ENCODE measurements at places on chromosomes 11 and 22.

GRCh38 chr22:41951898-41952474 lies at the start of gene SMIM45:
TSS of gene SMIM45 (plus strand) at chr22:41952150.
- peak; percentile 91 for DNase-seq

- DNase-seq = peak; percentile 75
Measured at GRCh38 chr22:23180301-23180892, at the start of gene BCR. TSS of gene BCR (plus strand) at chr22:23180509. CDS start at chr22:23180961, 452 bp downstream.

GRCh38 chr22:48896766-48897644 lies 930.7 kb downstream of the BRD1 start:
- DNase-seq = no peak

- no peak for DNase-seq
Measured at GRCh38 chr11:4459500-4459899, 10.4 kb downstream of the OR52K2 start.

GRCh38 chr11:71433648-71434450 lies 14.3 kb downstream of the DHCR7 start:
- DNase-seq = no peak

DNA sequence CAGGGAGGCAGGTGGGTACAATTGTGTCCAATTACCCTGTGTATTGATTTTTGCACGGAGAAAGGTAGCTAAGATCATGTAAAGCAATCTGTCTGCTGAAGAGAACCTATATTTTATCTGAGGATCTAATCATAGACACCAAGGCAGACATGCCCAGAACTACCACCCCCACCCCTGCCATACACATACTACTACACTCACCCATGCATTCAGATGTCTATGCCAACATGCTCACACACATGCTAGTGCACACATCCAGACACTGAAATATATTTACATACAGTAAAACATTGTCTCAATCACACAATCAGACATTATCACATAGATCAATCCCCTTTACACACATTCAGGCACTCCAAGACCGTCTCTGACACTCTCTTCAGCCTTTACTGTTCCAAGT lies 1.8 kb downstream of the SCN3B start:
- no peak for DNase-seq

DNA sequence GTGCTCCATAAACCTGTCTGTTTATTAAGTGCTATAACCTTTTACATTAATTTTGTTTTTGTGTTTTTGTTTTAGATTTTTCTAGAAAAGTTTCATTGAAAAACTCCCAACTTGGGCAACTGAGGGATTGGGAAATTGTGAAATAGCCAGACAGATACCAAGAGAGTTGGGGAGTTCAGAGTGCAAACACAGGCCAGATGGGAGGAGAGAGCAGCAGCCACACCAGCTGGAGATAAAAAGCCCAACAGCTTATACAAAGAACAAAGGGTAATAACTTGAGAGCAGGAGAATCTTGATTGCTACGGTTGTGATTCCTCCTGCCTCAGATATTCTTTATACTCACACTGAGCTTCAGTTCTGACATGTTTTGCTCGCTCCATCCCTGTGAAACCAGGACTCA lies 1642.2 kb downstream of the LRRC4C start:
- no peak for DNase-seq

- no peak for DNase-seq
Measured at GRCh38 chr11:86692317-86692716, 19.9 kb upstream of the ME3 start.

DNA sequence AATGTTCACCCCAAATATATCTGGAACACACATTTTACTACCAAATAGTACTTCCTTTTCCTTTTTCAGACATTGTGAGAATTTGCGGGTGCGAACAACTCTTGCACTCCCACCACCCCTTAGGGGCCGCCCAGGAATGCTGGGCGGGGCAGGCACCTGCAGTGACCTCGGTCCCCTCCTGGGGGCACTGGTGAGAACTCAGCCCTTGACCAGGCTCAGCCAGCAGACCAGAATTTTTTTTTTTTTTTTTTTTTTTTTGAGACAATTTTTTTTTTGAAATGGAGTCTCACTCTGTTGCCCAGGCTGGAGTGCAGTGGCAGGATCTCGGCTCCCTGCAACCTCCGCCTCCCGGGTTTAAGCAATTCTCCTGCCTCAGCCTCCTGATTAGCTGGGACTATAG lies 75.8 kb downstream of the ARHGAP8 start:
- peak; percentile 49 for DNase-seq

- no peak for DNase-seq
Measured at GRCh38 chr22:37943825-37944198, 9.6 kb downstream of the C22orf23 start.

- DNase-seq = no peak
Measured at GRCh38 chr22:29145321-29146072, 60.2 kb upstream of the EMID1 start.

DNA sequence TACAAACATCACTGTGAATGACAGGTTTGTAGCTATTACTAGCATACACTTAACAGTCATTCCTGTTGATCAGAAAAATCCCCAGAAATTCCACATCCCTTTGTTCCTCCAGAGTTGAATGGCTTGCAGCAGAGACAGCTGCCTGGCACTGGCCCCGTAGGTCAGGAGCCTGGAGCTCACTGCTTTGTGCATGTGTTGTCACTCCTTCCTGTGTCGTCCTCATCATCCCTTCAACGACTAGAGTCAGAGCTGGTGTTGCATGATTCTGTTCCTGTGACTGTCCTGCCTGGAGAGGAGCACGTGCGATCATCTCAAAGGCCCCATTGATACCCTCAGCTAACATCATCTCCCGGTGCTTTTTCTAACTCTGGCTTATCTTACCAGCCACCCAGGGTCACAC lies 58.3 kb downstream of the LDLRAD3 start:
- no peak for DNase-seq

GRCh38 chr11:14519917-14520746 lies at the start of gene PSMA1:
TSS of gene PSMA1 (minus strand) at chr11:14520386. CDS start at chr11:14520299, 87 bp downstream.
- DNase-seq = peak; percentile 97

GRCh38 chr11:117929916-117930570 lies 841 bp upstream of the TMPRSS13 start:
- no peak for DNase-seq

DNA sequence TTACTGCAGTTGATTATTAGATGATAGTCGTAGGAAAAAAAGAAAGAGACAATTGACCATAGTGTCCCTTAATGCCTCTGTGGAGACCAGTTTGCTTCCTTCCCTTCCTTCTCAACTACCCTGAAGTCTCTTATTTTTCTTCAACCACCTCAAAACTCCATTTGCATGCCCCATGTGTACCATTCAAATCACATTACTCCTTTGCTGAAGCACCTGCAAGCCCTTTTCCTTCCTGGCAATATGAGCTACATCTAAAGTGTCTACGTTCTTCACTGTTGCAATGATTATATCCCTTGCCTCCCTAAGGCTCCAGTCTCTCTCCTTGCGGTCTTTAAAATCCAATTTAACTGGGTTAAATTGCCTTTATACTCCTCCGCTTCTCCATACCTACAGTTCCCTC lies 867.4 kb upstream of the API5 start:
- no peak for DNase-seq

DNA sequence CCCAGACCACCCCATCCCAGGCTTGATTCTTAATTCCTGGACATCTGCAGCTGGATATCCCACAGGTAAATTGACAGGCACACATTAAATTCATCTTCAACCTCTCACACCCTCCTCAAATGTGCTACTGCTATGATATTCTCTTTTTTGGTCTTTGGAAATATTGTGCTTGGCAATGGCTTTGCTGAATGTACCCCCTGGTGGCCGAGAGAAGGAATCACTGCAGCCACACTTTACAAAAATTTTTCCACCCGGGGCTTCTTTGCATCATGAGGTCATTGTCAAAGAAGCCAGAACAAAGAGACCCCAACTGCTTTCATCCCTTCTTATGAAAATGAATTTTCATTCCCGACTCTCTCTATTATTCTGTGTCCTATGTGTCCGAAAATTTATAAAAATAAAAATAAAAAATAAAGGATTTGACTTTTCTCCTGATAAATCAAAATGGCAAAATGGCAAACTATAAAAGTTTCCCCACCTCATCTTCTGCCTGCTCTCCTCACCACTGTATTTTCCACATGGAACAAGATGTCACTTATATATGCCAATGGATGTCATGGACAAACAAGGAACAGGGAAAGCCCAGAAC lies 15.0 kb upstream of the CYB5R2 start:
- peak; percentile 69 for DNase-seq

- DNase-seq = no peak
Measured at GRCh38 chr11:10743354-10744000, 7.6 kb upstream of the CTR9 start.

DNA sequence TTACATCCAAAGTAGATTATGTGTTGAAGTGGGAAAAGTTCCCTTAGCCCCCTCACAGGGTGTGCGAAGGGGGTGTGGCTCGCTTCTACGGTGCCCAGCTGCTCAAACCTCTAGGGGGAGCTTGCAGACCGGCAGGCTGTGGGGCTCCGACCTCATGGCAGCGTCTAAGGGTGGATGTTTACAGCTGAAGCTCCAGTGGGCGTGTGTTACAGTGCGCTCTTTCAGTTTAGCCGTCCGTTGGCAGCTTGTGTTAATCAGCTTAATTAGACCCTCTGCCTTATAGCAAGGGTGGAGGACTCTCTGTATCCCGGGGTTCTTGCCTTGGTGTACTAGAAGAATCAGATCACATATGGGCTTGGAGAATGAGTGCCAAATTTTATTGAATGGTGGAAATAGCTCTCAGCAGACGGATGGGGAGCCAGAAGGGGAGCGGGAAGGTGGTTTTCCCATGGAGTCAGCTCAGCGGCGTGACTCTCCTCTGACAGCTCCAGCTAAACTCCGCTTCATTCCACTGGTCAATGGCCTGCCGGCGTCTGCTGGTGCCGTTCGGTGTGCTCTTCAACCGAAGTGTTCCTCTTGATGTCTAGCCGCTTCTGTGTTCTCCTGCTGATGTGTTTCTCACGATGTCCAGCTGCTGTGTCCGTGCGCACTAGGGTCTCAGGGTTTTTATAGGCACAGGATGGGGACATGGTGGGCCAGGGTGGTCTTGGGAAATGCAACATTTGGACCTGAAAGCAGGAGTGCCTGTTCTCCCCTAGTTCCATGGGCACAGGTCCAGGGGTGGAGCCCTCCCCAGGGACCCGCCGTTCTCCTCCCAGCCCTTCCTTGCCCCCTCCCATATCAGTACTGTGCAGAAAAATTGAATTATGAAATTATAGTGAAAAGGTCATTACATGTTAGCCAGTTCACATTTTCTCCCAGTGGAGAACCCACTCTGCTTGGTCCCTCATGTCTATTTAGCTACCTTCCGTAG lies 28.6 kb upstream of the OR10G7 start:
- DNase-seq = peak; percentile 81

GRCh38 chr11:111441443-111441842 lies 62.4 kb upstream of the POU2AF1 start:
- no peak for DNase-seq

GRCh38 chr11:45216901-45217300 lies 69.2 kb downstream of the SYT13 start:
- no peak for DNase-seq

- DNase-seq = no peak
Measured at GRCh38 chr11:64539239-64539638, 51.8 kb upstream of the SLC22A12 start.

DNA sequence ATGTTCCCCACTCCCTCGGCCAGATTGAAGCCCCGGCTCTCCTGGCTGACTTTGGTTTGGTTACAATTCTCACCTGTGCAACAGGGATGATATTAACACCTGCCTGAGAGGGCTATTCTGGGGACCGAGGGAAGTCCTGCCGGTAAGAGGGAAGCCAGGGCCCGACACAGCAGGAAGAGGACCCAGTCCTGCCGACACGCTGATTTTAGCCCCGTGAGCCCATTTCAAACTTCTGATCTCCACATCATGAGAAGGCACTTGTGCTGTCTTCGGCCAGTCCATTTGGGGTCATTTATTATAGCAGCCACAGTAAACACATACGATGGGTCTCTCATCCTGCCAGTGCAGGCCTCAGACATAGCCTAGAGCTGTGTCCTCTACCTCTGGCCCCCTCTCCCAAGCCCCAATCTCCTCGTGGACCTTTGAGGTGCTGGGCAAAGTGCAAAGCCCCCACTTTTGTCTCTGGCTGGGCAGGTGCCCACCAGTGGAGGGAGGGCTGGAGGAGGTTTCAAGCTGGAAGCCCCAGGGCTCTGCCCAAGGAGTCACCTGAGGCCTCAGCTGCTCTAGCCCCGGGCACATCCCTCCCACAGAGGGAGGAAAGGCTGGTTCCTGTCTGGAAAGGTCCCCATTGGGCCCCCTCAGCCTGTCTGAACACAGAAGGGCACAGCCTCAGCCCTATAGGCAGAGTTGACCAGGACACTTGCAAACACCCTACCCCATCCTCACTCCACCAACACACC lies 59.1 kb upstream of the FGF3 start:
- DNase-seq = no peak

GRCh38 chr11:12097219-12097618 lies 13.2 kb upstream of the MICAL2 start:
- no peak for DNase-seq

DNA sequence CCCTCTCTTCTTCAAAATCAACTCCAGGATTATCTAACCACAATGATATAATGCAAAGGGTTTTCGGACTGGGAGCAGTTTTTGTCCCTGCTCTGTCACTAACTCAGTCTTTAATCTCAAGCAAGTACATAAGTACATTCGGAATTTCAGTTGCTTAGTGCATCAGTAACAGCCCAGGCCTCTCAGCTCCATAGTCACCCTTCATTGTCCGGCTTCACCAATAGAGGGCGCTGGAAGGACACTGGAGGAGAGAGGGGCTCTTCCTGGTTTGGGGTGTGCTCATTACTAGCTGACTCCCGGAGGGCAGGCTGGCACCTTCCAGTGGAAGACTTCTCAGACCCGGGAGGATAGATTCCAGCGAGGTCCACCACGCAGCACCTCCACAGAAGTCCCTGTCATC lies 90.4 kb upstream of the PDGFD start:
- DNase-seq = peak; percentile 83

DNA sequence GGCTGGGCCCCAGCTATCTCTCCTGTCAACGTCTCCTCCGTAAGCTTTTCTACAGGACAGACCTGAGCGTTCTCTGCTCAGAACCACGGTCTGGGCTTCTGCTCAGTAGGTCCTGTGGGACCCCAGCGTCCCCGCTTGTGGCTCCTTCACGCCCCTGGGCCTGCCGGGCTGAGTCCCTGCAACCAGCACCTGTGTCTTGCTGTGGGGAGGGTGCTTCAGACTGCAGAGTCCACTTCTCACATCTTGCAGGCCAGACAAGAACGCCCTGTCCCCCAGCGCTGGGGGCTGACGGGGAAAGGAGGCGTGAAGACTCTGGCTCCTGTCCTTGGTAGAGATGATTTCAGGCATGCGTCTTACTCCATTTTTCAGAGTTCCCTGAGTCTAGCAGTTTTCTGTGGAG lies 1480.8 kb downstream of the BRD1 start:
- no peak for DNase-seq

DNA sequence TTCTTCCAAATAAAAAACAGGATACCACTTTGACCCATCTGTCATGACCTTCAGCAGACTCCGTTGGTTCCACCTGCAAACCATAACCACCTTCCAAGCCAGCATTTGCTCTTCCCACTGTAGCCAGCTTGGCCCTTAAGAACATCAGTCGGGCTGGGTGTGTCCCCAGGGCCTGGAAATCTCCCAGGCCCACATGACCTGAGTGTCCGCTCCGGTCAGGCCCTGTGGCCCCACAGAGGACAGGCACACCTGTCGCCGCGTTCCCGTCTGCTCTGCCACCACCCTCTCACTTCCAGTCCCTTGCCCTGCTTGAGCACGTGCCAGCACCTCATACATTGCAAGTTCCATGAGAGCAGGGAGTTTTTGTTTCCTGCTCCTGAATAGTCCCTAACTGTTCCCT lies 65.7 kb upstream of the PITPNB start:
- no peak for DNase-seq
